ENCODE measurements at places on chromosomes 12 and 14.

DNA sequence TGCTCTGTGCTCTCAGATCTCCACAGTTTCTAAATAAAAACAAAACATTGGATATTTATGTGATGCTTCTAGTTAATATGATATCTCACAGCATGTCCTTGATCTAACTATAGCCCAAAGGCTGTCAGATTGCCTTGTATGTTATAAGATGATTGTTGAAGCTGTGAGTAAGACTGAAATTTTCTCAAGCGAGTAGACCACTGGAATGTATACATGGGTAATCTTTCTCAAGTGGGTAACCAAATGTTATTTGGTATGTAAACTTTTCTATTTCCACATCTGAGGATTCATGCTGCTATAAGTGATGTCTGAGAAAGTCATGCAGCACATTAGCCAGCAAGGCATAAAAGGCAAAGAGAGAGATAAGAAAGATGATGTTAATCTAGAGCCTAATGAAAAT lies 886.7 kb downstream of the NRXN3 start:
- peak; percentile 88 for DNase-seq

DNA sequence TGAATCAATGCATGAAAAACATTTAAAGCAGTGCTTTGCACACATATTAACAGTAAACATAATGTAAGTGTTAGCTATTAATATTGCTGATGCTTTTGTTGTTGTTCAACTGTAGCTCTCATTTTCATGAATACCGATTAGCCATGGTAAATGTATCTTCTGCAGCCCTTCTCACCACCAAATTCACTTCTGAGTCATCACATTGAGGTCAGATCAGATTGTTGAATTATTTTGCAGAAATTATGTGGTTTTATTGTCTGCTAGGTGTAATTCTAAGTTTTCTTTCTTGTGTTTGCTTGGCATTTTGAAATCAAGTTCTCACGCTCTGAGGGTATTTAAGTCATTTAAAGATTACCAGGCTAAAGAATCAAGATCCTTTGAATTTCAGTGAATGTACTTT lies 74.6 kb downstream of the AKAP6 start:
- peak; percentile 74 for DNase-seq

- no peak for DNase-seq
Measured at GRCh38 chr14:73325630-73326299, 88.5 kb downstream of the PAPLN start.

DNA sequence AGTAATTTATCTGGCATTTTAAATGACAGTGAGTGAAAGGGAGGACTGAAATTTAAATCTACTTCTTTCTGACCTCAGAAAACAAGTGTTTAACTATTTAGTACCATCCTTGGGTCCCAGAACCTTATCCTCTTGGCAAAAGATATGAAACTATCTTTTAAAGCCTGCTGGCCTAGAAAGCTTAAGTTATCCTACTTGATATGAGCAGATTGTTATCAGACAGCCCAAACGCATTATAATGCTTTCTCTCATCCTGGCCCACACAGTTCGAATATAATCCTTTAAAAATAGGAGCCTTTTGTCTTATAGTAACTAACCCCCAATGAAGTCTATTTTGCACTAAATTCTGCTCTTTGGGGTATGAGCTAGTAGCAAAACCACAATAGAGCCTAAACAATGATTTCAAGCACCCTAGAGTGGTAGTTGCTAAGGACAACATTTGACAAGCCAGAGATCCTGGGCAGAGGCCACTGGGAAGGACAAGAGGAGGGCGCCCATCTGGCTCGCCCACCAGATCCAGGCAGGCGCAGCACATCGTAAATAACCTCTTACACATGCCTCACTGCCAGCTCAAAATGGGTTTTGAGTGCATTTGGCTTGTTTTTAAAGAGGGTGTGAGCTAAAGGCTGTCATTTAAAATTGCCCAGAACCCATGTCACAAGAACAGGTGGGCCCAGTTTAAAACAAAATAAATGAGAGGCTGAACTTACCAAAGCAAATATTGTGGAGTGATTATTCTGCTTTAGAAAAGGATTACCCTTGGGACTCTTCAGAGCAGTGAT lies 37.7 kb upstream of the CRY1 start:
- DNase-seq: no peak

DNA sequence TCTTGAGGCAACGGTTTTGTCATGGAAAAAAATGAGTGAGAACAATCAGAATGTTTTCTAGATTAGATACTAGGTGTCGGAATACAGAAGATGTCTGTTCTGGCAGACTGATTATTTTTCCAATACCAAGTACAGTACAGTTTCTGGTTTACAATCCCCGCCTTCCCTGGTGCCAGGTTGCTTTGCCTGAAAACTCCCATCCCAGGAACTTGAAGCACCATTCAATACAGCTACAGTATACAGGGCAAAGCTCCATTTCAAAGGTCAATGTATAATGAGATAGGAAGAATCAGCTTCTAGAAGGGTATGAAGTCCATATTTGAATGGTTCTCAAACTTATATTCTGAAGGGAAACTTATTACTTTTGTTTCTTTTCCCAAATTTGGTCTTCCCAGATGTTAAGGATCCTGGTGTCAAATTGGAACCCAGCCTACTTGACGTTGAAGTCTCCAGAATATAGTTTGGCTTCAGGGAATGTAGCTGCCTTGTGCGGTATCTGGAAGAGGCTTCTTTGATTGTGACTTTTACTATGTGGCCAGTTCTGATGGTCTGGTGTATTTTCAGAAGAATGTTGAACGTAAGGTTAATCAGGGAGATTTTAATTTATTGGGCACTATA lies 238.0 kb upstream of the ATP2B1 start:
- no peak for DNase-seq

DNA sequence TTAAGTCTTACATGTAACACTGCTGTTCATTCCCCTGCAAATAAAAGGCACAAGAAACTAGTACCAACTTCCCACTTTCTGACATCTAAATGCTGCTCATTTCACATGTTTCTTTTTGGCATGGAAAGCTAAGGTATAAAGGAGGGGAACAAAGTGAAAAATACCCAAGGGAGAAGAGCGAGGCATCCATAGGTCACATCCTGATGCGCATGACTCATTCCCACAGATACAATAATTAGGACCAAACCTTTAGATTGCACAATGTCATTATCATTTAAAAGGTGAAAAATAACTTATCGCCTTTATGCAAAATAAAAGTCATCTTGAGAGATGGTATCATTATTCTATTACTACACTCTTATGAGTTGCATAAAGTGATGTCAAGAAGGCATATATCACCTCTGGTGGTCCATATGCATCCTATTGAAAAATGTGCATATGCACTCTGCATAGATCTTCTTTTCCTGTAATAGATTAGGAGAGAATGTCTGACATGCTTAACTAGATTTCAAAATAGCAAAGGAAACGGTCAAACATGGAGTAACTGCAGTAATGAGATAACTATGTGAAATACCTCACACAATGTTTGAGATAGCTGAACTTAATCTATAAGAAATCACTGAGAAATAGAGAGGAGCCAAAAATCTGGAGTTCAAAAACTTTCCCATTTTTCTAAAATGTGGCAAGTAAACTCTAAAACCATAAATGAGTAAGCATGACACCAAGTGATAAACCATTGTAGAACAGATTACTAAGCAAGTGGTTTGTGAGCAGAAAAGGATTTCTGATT lies 382.5 kb upstream of the TMTC1 start:
- peak; percentile 84 for DNase-seq

DNA sequence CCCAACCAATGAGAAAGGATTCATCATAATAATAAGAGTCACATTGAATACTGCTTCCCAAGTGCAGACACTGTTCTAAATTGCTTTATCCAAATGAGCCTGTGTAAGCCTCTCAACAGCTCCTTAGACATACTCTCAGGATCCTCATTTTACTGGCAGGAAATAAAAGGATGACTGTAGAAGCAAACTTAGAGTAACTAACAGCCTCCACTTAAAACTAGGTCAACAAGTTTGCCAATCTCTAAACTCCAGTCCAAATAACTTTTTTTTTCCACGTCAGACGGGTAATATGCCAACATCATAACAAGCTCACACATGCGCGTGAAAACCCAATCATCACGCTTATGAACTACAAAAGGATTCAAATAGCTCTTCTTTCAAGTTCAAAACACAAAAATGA lies 15.3 kb upstream of the DPF3 start:
- no peak for DNase-seq

DNA sequence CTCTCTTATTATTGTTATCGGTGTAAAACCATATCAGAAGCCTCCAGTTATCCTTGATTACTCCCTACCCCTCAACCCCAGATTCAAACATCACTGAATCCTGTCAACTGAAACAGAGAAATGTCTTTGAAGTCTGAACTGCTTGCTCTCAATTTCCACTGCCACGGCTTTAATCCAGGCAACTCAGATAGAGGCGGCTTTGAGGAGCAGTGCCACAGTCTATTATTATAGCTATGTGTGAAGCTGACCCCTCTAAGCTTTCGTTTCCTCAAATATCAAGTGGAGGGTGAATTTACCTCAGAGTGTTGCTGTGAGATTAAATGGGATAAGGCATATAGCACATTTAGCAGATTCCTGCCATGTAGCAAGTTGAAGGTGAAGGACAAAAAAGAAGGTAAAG lies 49.0 kb upstream of the PDE3A start:
- DNase-seq: no peak

DNA sequence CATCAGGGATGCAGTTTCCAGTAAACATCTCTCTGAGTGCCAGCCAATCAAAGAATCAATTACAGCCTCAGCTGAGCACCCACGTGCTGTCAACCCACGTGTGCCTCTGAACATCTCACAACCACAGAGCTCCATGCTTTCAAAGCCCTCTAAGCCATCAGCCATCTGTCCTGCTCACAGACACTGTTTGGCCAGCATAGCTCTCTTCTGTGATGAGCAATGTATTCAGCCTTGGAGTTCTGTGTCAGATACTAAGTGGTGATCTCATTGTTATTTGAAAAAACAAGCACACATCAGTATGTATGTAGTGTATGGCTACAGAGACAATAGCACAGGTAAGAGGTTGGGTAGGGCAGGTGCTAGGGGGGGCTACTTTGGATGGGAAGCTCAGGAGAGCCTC lies 94.3 kb downstream of the RGS6 start:
- no peak for DNase-seq

- DNase-seq: no peak
Measured at GRCh38 chr12:89347325-89347829, 4.9 kb downstream of the DUSP6 start.

- DNase-seq: peak; percentile 36
Measured at GRCh38 chr14:36604757-36605505, 22.5 kb upstream of the NKX2-8 start.

DNA sequence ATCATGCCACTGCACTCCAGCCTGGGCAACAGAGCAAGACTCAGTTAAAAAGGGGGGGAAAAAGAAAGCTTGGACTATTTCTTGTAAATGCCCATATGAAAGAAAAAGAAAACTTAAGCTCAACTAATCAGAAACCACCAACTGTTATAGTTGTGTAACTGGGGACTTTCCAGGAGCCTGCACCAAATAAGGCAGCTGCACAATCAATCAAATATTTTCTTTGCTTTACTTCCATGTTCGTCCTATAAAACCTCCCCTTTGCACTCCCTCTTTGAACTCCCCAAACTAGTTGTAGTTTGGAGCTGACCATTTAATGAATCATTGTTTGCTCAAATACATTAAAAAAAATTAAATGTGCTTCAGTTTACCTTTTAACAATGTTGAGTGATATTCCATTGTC lies 54.9 kb downstream of the OTOGL start:
- DNase-seq: peak; percentile 27

GRCh38 chr14:20492486-20492885 lies 12.9 kb upstream of the RNASE10 start:
- DNase-seq: peak; percentile 37

- no peak for DNase-seq
Measured at GRCh38 chr12:104212516-104212915, 3.1 kb upstream of the TXNRD1 start.

GRCh38 chr14:71416392-71416791 lies 509.1 kb downstream of the PCNX1 start:
- peak; percentile 18 for DNase-seq

GRCh38 chr14:55599250-55599879 lies 19.4 kb downstream of the KTN1 start:
- no peak for DNase-seq

DNA sequence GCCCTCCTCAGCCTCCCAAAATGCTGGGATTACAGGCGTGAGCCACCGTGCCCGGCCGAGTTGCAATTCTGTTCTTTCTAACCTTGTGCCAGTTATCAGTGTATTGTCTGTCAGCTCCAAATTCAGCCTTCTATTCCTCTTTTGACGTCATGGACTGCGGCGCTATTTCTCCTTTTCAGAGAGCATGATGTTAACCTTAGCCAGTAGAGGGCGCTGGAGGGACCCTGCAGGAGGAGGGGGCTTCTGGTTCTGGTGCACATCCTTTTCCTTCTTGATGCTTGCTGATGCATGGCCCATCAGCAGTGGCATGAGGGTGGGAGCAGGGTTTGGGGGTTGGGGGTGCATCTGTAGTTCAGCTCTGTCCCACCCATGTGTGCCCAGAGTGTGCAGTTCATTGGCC lies 179.3 kb upstream of the RMST start:
- DNase-seq: no peak

DNA sequence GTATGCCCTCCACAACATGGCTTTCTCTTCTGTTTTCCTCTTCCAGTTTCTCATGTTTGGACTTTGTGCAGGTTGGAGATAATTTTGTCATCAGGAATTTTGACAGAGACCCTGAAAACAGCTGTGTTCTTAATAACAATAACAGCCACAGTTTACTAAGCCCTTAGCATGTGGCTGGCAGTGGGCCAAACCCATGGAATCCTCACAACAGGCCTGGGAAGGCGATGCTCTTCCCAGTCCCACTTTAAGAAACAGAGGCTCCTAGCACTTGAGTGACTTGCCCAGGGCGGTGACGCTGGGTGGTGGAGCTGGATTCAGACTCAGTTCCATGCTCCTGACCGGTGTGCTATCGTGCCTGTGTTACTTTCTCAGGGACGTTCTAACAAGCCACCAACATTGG lies 20.1 kb upstream of the PLEKHG3 start:
- DNase-seq: peak; percentile 27

DNA sequence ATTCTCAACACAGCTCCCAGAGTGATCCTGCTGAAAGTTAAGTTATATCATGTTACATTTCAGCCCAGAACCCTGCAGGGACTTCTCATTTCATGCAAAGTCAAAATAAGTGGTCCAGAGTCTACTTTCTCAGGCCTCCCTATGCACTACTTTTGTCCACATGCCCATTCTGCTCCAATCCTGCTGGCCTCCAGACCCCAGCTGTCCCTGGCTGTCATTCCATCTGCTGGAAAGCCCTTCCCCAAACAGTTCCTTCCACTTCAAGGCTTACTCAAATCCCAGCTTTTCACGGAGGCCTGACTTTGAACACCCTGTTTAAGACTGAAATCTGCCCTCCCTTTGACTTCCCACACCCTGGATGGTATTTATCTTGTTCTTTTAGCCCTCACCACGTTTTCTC lies 109.8 kb upstream of the DNM1L start:
- no peak for DNase-seq

DNA sequence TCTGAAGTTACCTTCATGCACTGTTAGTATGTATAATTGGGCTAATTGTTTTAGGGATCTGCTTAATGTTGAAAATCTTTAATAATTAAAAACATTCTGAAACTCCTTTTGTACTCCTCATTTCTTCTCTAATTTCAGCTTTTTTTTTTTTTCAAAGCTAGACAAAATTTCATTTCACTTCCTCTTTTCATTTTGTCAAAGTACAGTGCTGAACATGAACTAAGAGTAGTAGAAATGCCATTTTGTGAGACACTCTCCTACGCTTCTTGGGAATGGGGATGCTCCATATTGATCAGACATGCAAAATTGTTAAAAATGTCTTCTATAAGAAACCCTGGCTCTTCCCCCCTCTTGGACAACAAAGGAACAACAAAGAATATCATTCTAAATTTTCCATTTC lies 1.7 kb downstream of the ABCD2 start:
- no peak for DNase-seq
